ENCODE measurements at places on chromosomes 5 and 9.
A peak's percentile ranks its signal among the peaks of the same experiment; 100 is the strongest.

DNA sequence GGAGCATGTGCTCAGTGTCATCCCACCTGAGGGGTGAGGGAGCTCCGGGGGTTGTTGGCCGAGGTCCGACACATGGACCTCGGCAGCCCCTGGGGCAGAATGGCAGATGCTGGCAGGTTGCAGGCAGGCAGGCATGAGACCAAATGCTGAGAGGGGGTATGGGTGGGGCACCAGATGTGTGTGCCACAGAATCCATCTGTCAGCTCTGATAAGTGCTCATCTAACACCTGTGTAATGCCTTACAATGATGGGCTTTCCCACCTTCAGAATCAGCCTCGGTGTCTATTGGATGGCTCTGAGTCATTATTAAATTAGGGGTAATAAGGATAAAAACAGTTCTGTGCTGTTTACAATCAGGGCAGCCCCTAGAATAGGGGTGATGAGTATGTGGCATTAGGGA is 73.1 kb upstream of the SAP30L start:
- DNase-seq: no peak

DNA sequence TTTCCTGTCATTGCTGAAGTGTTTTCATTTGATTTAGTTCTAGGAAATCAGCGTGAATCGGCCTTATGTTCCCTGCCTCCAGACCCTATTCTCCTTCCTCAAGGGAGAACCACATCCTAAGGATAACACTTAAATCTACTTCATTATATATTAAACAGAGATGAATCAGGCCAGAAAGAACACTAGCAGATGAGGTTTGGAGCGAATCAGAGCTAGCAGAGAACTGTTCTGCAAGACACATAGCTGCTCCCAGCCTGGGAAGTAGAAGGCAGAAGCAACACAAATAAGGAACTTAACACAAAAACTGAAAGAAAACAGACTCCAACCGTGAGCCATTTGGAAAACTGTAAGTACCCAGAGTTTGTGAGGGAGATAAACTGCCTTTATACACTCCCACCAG is 718.2 kb downstream of the SEMA5A start:
- DNase-seq: no peak

- DNase-seq: no peak
Observed at GRCh38 chr9:83020327-83020726, 42.6 kb downstream of the RASEF start.

- no peak for DNase-seq
Observed at GRCh38 chr5:75616371-75616881, 5.2 kb downstream of the ANKDD1B start.

- no peak for DNase-seq
Observed at GRCh38 chr5:43156388-43156787, 35.6 kb upstream of the NIM1K start.

DNA sequence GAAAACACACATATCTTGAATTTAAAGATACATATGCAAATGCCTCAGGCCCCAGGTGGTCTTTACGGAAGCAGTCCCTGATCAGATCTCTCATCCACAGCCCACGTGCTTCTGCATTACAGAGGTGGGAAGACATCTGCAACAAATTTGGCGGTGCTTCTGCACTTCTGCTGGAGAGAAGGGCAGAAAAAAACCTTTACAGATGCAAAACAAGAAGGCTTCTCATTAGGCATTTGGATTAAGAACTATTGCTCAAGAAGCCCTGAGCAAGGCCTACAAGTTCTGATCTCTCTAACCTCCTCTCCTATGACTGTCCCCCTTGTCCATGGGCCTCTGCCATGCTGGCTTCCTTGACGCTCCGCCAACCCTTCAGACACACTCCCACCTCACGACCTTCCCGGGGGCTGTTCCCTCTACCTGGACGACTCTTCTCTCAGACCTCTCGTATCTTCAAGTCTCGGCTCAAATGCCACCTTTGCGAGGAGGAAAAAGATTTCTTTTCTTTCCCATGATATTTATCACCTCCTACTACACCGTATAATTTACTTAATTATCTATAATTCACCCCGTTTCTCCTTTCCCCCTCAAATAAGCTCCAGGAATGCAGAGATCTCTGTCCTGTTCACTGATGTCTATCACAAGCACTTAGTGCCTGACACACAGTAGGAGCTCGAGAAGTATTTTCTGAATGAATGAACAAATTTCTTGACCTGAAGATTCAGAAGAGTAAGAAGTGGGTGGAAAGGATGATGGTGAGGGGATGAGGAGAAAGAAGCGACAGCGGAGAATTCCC is 1.1 kb downstream of the MTMR12 start:
- DNase-seq: no peak

- no peak for DNase-seq
Observed at GRCh38 chr9:105280691-105281090, 36.2 kb downstream of the SLC44A1 start.

- no peak for DNase-seq
Observed at GRCh38 chr9:83424831-83425230, 113.4 kb downstream of the FRMD3 start.

GRCh38 chr9:126986506-126986951 is 71.9 kb downstream of the RALGPS1 start:
- peak; percentile 43 for DNase-seq

DNA sequence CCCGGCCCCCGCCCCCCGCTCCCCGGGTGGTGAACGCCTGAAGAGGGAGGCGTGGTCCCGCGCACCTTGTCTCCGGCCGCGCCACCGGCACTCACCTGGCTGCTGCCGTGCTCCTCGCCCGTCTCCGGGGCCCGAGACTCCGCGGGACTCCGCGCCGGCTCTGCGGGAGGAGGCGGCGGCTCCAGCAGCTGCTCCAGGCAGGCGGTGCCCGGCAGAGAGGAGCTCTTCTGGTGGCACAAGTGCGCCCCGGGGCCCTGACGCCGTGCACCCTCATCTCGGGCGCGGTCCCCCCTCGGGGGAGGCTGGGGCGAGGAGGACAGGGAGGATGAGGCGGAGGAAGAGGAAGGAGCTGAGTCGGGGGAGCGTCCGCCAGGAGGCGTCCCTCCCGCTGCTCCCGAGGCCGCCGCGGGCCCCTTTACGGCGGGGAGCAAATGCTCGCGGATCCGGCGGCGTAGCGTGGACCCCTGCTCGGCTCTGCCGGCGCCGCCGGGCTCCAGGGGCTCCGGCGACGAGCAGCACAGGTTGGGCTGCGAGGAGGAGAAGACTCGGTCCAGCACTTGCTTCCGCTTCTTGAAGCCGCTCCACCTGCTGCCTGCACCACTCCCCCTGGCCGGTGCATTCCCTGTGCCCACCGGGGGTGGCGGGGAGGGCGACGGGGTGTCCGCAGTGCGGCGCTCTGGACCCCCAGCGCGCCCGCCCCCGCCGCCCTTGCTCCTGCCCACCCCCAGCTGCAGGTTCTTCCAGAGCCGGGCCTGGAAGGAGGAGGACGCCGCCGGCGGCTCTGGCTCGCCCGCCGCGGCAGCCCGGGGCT is 928 bp downstream of the MCTP1 start:
- peak; percentile 14 for DNase-seq

DNA sequence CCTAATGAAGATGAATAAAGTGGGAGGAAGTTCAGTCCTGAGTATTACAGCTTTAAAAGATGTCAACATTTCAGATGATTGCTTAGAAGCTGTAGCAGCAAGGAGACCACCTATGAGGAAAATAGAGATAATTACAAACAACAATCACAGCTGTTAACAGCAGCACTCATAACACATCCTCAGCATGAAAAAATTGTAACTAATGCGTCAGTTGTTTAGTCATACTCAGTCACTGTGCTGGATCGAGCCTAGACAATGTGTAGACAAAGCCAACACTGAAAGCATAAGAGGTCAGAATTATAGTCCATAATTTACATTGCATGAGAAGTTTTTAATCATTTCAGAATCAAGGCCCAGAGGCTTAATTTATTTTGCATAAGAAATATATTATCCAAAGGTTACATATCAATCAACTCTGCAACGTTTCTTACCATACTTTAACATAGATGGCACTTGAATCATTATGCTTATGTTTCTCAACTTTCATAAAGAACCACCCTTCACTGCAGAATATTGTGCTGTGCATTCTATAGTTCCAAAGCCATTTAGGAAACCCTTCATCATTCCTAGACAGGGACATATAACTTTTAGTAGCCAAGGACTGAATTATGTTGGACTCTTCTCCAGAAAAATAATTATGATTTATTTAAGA is 60.2 kb upstream of the HAPLN1 start:
- DNase-seq: no peak

DNA sequence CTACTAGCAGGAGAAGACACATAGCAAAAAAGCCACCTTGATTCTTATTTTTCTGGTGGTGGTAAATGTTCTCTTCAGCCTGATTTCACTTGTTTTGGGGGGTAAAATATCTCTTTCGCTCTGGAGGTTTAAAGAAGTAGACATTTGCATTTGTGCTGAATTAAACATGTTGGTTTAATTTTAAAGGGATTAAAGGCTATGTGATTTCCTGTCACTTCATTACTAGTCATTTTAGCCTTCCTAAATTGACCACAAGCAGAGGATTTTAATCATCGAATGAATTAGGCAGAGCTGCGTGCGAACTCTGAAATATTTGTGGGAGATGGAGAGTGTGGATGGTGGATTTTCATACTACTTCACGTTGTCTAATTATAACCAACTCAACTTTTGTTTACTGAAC is 4.8 kb downstream of the RASGRF2 start:
- DNase-seq: no peak

GRCh38 chr9:108953983-108954574 is 19.9 kb downstream of the ABITRAM start:
- DNase-seq: no peak

DNA sequence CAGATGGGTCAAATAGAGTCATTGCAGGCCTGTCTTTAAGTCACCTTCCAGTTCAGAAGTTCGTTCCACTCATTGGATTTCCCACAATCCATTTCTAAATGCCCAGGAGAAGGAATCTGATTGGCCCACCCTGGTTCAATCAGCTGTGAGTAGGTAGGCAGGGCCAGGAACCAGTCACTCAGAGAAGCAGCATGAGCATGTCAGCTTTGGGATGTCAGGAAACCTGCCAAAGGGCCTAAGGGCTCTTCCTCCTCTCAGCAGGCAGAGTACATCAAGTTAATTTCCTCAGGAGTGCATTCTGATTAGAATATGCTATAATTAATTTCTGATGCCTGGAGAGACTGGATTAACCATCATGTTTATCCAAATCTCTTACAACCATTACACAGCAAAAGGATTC is 412.9 kb upstream of the CCNH start:
- no peak for DNase-seq
